ENCODE measurements at places on chromosomes 3 and 15.

- no peak for DNase-seq
These were observed 216.0 kb downstream of the DIPK2A start for GRCh38 chr3:144187531-144188210.

DNA sequence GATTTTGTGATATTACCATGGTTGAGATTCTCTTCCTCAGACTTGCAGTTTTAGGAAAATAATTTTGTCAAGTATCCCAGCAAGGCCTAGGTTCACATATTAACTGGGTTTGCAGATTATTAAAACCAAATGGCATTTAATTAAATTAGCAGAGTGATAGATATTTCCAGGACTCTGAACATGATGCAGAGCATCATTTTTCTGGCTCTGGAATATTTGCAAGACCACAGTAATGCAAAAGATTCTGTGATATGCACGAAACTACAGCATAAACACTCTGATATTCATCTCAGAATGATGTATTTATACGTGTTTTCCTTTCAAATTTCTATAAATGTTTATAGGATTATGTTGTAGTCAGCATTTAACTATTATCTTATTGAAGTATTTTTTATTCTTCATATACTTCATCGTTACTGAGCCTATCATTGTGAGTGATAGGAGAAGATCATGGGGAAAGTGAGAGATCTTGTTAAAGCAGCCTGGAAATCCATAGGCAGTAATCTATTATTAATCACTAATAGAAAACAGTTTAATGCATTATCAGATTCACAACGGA lies 1245.6 kb downstream of the OTOL1 start:
- no peak for DNase-seq

DNA sequence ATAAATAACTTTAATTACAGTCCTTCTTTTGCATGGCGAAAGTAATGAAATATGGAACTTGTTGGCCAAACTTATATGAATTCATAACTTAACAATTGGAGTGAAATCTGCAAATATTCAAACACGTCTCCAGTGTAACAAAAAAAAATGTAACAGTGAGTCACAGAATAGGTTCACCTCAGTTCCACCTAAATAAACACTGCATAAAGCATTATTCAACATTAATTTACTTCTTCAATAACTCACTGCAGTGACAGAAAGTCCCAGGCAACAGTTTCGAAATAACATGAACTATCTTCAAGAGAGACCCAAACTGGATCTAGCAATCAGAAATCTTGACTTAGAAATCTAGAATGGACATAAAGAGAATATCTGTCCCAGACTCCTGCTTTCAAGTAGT lies 75.6 kb downstream of the GMNC start:
- DNase-seq: no peak

DNA sequence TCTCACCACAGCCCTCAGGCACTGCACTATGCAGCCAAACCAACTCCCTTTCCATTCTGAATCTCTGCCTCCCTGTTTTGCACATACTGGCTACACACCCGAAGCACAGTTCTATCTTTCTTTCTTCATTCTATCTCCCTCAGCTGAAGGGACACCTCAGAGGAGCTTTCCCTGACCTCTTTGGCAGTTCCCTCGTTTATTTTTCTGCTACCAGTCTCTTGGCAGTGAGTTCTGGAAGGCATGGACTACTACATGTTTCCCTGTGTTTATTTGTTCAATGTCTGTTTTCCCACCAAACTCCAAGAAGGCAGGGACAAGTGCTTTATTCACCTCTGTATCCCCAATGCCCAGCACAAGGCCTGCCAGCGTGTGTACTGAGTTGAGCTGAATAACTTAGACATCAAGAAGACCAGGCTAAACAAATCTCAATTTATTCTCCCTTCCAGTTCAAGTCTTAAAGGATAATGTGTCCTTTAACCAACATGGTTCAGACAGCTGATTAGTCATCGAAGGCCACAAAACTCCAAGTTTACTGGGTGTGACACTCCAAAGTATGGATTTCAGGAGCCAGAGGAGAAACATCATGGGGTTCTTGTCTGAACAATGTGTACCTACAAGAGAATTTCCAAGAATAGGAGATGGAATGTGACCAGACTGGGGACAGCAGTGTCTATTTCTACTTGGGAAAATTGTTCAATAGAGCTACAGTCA lies 260.1 kb upstream of the CTNNB1 start:
- DNase-seq: no peak

DNA sequence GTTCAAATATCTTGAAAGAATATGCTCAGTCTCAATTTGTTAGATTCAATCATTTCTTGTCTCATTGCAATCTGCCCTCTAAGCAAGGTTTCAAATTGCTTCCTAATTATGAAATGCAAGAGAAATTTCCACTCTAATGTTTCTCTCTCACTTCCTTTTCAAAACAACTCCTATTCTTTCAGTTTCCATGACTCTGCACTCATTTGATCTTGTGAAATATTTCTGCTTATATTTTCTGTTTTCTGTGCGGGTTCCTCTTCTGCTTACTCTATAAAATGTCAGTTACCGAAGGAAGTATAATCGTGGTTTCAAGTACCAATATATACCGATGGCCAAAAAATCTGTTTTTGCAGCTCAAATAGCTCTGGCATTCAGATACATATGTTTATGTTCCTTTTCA lies 521.9 kb upstream of the NAALADL2 start:
- DNase-seq: no peak

GRCh38 chr15:90497912-90498311 lies 31.8 kb upstream of the CRTC3 start:
- DNase-seq: no peak

- no peak for DNase-seq
These were observed 58.2 kb upstream of the SCN5A start for GRCh38 chr3:38707730-38708129.

- DNase-seq: no peak
These were observed 4.1 kb downstream of the GALNT15 start for GRCh38 chr3:16178628-16178988.

DNA sequence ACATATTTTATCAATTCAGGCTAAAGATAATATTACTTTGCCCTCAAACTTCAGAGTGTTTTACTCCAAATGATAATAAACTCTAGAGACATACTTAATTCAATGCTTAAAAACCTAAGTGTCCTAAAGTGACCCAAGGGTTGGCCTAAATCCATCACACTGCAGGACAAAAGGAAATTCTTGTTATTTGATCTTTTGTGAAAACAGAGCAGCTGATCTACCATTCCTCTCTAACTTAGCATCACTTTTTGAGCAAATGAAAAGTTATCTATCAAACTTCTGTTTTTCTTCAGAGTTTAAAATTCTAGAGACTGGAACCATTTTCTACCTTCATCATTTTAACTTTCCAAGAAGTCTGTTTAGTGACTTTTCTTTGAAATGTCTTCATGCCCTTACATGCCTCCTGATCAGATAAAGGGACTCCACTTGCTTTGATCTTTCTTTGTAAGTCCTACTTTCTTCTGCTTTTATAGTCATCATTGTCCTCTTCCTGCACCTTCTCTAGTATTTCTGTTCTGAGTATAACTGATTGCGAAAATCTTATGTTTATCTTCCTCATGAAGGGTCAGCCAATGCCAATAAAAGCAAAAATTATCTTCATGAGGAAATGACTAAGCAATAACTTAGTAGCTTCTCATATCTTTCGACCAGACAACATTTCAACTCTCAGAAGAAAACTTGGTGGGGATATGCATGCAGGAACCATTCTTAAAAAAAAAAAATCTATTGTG lies 378.7 kb upstream of the TGFBR2 start:
- no peak for DNase-seq

DNA sequence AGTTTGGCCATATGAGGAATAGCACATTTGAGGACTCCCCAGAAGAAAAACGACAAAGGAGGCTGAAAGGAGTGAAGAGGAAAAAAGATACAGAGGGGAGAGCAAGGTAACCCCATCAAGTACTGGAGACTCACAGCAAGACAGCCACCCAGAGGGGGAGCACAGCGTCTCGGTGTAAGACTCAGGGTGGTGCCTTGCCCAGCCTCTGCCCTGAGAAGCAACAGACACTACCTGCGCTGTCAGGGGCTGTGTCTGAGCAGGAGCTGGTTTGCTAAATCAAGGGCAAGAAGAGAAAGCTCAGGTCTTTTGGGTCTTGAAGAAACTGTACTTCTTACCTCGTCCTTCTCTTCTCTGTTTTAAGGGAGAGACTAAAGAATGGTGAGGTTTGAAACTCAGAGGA lies 27.9 kb downstream of the FBXO45 start:
- no peak for DNase-seq

Data from activated CD8-positive, alpha-beta memory T cell treated with anti-CD3 and anti-CD28 coated beads, Interleukin-2, amount 50 U/mL, for 4 hours (primary cell).